ENCODE measurements at places on chromosomes 1 and 21.
A peak's percentile ranks its signal among the peaks of the same experiment; 100 is the strongest.

GRCh38 chr1:176033881-176034280, 173.2 kb downstream of the COP1 start:
- peak; percentile 5 for DNase-seq

DNA sequence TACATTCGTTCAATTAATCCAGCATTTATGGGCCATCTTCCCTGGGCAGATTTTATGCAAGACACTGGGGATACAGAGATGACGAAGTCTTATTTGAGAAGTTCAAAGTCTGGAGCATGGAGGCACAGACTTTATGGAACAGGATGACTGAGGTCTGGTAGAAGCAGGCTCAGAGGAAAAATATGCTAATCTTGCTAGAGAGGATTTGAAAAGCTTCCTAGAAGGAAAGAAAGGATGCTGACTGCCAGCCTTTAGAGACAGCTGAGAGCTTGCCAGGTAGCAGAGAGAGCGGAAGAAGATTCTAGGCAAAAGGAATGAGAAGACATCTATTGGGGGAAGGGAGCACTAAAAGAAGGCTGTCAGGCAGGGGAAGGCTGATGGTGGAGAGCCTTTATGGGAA, 75.5 kb upstream of the ATP5PO start:
- DNase-seq, result no peak

GRCh38 chr1:167673265-167673664, 43.2 kb downstream of the RCSD1 start:
- DNase-seq, result no peak

DNA sequence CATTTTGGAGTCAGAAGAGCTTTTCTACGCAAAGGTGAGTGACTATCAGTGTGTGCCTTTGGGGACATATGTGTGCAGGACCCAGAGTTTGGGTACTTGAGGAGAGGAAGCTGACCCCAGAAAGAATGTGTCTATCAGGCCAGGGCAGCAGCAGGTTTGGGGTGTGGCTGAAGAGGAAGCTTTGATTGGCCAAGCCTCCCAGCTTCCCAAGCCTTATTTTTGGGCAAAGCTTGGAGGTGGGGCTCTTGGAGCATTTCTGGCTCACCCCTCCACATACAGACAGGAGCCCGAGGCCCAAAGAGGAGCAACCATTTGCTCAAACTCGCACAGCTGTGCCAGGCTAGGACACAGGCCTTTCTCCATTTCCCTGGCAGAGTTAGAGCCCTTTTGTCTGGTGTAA, 4.7 kb downstream of the GPR3 start:
- no peak for DNase-seq

GRCh38 chr1:16093611-16094010, 20.2 kb upstream of the FAM131C start:
- no peak for DNase-seq

DNA sequence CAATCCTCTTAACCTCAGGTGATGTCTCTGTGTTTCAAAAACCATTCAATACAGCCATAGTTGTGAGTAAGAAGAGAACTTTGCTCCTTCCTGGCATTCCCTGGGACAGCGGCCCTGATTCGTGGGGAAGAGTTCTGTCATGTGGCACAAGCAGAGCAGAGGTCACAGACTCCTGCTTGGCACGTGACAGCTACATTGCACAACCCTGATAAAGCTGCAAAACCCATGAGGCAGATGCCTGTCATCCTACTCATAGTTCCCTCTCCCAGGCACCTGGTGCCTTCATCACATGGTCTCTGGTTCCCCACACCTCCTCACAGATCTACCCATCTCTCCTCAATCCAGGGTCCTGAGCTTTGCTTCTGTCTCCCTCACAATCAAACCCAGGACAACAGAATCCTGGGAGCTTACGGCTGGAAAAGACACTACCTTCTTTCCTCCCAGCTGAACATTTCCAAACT, 70.8 kb downstream of the PLPP3 start:
- DNase-seq, result no peak

GRCh38 chr1:205441318-205441633, 14.6 kb downstream of the BLACAT1 start:
- DNase-seq, result no peak

GRCh38 chr1:114323959-114324661, 170.4 kb upstream of the SYT6 start:
- no peak for DNase-seq

GRCh38 chr1:174974711-174975119, 25.0 kb upstream of the CACYBP start:
- no peak for DNase-seq

GRCh38 chr1:198128533-198128932, 28.3 kb upstream of the NEK7 start:
- no peak for DNase-seq

- no peak for DNase-seq
Measured at GRCh38 chr1:200233393-200233792, 176.4 kb downstream of the ZNF281 start.

DNA sequence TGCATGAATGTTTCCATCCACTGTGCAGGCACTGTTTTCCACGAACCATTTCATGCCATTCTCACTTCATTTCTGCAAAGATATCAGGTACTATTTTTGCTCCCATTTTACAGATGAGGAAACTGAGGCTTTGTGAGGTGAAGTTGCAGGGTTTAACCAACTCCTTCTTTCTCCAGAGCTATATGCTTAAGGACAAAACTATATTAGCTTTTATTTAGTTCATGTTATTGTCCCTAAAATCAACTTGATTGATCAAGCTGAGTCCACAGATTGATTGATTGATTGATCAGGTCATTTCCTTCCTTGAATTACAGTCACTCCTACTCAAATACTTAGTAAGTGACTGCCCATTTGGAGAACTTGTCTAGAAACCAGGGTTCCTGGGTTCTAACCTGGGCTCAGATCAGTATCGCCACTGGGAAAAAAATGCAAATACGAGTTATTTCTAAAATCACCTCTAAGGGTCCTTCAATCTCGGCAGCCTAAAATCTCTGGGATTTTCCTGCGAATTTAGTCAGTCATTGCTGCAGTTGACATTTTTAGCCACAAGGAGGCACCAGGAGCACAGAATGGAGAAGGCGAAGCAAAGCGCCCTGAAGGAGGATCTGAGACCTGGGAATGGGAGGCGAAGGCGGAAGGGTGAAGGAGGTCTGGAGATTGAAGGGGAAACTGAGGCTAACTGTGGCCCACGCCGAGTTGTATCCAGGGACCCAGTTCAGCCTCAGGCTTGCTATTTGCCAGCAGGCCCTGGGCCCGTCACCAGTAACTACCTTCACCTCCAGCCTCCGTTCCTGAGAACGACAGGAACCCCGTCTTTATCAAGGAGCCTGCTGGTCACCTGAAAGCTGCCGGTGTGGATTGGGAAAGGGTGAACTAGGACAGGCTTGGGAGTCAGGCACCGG, 14.3 kb upstream of the MUL1 start:
- peak; percentile 10 for DNase-seq

DNA sequence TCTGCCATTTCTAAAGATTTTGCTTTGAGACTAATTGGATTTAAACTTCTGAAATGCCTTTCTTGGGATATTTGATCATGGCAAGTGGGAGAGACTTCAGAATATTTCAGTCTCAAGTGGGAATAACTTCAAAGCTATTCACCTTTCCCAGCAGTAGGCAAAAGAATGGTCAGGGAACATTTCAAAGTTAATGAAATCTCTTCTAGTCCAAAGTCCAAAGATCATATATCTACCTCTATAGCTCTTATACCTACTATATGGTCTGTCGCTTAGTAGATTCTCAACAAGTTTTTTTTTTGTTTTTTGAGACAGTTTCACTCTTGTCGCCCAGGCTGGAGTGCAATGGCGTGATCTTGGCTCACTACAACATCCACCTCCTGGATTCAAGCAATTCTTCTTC, 44.5 kb upstream of the PIGC start:
- DNase-seq, result no peak

GRCh38 chr1:7847599-7847998, 5.3 kb downstream of the UTS2 start:
- DNase-seq, result peak; percentile 33

DNA sequence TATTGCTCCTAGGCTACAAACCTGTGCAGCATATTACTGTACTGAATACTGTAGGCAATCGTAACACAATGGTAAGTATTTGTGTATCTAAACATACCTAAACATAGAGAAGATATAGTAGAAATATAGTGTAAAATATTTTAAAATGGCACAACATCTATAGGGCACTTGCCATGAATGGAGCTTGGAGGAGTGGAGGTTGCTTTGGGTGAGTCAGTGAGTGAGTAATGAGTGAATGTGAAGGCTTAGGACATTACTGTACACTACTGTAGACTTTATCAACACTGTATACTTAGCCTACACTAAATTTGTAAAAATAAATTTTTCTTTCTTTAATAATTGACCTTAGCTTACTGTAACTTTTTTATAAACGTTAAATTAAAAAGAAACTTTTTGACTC, 7.9 kb downstream of the LEFTY2 start:
- DNase-seq, result no peak

GRCh38 chr1:112549590-112549989, 40.8 kb downstream of the WNT2B start:
- no peak for DNase-seq

- no peak for DNase-seq
Measured at GRCh38 chr21:19236209-19236608, 832.6 kb upstream of the TMPRSS15 start.

DNA sequence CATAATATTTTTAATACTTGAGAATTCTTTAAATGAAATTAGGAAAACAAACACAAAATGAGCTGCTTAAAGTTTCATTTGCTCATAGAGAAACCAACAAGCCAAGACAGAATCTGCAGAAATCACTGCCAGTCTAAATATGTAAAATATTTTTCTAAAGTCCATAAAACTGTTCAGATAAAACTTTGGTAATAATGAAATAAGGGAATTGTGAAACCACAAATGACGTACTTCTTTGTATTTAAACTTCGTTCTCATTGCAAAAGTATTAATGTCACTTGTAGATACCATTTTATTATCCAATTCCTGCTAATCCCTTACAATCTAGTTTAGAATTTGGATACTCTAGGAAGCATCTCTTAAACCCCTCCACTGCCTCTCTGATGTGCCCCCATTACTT, 234.5 kb upstream of the NEGR1 start:
- no peak for DNase-seq

GRCh38 chr1:110786802-110787327, 86.1 kb upstream of the CD53 start:
- DNase-seq, result no peak

DNA sequence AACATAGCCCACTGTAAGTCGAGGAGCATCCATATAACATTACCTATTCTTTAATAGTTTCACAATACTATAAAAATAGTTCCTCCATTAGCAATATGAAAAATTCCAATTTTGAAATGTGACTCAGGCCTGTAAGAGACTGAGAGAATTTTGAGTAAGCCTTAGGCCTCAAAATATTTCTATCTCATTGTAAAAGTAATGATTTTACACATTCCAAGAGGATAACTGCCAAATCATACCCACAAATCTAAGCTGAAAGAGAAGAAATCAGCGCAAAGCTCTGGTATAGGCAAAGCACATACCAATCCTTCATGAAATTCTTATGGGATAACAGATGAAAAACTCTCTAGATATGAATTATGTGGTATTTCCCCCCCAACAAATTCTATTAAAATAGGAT, 144.1 kb downstream of the CDC42BPA start:
- no peak for DNase-seq

- DNase-seq, result peak; percentile 83
Measured at GRCh38 chr1:234957330-234958065, 171.1 kb downstream of the TOMM20 start.

- DNase-seq, result no peak
Measured at GRCh38 chr1:27331922-27332321, 9.9 kb upstream of the SYTL1 start.

DNA sequence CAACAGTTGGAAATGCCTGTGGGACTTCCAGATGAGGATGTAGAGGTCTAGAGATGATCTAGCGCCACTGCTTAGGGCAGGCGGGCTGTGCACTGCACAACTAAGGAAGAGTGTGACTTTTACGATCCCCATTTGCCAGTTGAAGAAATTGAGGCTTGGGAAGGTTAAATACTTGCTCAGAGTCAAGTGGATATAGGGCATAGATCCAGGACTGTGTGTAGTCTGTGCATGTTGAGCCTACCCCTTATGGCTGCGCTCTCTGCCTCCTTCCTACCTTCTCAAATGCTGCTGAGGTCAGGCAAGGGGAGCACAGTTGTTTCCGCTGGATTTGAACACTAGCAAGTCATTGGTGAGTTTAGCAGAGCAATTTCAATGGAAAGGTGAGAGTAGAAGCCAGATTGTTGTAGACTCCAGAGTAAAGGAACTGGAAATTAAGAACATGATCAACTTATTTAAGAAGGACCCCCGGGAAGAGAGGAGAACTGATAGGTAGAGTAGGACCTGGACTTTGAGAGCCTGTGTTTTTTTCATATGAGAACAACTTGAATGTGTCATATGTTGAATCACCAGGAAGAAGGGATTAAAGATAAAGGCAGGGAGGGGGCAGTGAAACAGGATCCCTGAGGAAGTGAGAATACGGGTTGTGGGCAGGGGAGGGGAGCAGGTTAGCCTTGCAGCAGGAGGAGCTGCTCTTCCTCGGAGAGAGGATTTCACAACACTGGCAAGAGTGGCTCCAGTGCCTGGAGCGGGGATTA, 2.7 kb downstream of the CAPN2 start:
- DNase-seq, result peak; percentile 79

DNA sequence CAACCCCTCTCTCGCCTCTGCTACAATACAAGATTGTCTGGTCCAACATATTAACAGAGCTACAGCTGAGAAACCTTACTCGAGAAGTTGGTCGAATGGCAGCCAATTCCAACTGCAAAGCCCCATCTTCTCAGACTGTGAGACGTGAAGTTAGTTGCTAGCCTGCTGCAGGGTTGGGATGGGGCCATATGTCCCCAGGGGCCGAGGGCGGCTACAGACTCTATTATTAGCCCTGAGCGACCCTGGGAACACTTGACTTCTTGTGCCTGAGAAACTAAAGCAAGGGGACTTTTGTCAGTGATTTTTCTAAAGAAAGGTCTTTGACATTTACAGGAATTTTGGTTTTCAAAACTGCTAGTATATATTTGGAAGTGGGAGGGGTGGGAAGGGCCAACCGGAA, 13.7 kb downstream of the NCF2 start:
- DNase-seq, result no peak

DNA sequence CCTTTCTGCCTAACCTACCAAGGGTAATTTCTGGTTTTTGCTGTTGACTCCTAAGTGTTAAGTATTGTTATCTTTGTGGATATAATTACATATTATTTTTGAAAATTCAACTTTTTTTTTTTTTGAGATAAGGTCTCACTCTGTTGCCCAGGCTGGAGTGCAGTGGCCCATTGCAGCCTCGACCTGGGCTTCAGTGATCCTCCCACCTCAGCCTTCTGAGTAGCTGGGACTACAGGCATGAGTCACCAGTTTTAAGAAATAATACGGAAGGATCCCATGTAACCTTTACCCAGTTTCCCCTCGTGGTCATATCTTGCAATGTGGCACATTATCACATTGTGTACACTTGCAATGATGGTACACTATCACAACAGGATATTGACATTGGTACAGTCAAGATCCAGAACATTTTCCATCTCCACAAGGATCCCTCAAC, 3.1 kb downstream of the CHD1L start:
- no peak for DNase-seq

DNA sequence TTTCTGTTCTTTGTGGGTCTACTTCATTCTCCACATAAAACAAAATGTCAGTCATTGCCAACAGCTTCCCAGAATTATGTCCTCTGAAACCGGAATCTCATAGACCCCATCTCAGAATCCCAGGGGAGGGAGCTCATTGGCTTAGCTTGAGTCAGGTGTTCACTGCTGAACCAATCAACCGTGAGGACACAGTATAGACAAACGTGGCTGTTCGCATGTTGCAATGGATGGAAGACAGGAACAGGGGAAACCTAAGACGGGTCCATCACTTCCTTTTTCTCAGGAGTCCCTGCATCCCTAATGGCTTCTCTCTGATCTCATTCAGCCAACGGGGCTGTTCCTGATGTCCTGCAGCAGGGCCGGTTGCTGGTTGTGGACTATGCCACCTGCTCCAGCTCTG, 9.1 kb downstream of the CELA2A start:
- DNase-seq, result no peak

GRCh38 chr1:51282605-51283004, 46.5 kb downstream of the RNF11 start:
- no peak for DNase-seq

Data from skeletal muscle cell (primary cell).